ENCODE measurements at places on chromosomes 2 and 18.

DNA sequence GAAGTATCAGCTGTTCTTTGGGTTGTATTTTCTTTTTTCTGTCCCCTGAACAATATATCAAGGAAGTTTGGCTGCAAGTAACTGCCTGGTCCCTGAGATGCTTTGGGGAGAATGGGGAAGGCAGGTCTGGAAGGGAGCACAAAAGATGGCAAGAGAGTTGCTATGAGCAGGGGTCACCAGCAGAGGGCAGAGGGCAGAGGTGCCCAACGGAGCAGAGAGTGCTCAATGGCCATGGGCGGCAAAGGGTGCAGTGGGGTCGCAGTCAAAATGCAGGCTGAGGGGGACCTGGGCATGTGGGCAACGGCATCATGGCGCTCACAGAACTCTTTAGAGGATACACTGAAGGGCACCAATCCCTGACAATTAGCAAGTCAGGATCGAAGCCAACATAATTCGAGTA is 107.7 kb upstream of the ATP8B1 start:
- DNase-seq, result no peak

DNA sequence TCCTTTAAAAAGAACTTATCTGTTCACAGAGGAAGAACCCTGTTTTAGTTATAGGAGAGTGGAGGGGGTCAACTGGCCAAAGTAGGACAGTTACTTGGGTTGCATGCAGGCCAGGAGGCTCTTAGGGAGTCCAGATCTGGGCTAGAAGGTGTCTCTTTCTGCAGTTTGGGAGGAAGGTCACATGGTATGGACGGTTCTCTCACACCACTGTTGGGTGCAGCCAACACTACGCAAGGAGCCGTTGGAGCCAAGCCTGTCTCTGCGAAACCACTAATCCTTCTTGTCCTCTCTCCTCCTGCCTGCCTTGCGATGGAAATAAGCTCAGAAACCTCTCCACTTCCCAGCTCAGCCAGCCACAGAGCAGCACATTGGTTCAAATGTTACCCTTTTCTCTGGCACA is 105.9 kb upstream of the TGFA start:
- DNase-seq, result no peak

- DNase-seq, result no peak
These were observed 36.3 kb downstream of the NCKAP1 start for GRCh38 chr2:183001948-183002347.

- no peak for DNase-seq
These were observed 478.5 kb downstream of the TRIB2 start for GRCh38 chr2:13195270-13195669.

DNA sequence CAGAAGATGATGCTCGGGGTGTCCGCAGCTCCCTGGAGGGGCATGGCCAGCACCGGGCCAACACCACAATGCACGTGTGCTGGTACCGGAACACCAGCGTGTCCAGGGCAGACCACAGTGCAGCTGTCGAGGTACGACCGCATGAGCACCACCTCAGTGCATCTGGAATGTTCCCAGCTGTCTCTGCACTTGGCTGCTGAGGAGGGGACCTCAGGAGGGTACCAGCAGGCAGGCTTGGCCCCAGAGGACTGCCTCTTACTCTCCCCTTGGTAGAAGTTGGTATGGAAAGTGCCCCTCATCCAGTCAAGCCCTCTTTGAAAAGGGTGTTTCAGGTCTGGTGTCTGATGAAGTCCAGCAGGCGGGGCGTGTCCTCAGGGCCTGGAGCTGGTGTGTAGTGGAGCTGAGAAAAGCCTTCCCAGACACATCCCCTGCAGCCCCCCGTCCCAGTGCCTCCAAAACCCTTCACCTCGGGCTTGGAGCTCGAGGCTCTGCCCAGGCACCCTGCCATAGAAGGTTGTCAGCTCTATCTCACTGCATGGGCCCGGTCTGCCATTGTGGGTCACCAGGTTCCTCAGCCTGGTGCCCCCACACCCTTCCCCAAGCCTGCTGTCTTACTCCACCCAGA is 16.7 kb downstream of the STK25 start:
- DNase-seq, result no peak

DNA sequence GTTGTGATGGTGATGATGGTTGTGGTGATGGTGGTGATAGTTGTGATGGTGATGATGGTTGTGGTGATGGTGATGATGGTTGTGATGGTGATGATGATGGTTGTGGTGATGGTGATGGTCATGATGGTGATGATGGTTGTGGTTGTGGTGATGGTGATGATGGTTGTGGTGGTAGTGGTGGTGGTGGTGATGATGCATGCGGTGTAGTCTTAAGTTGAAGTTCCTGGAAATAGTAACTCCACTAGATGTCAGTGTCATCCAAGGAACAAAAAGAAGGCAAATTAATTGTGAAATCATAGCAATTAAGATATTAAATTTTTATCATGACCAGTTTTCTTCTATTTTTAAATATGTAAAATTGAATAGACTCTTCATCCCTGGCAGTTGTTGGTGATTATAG is 309.2 kb downstream of the AGAP1 start:
- DNase-seq, result no peak

DNA sequence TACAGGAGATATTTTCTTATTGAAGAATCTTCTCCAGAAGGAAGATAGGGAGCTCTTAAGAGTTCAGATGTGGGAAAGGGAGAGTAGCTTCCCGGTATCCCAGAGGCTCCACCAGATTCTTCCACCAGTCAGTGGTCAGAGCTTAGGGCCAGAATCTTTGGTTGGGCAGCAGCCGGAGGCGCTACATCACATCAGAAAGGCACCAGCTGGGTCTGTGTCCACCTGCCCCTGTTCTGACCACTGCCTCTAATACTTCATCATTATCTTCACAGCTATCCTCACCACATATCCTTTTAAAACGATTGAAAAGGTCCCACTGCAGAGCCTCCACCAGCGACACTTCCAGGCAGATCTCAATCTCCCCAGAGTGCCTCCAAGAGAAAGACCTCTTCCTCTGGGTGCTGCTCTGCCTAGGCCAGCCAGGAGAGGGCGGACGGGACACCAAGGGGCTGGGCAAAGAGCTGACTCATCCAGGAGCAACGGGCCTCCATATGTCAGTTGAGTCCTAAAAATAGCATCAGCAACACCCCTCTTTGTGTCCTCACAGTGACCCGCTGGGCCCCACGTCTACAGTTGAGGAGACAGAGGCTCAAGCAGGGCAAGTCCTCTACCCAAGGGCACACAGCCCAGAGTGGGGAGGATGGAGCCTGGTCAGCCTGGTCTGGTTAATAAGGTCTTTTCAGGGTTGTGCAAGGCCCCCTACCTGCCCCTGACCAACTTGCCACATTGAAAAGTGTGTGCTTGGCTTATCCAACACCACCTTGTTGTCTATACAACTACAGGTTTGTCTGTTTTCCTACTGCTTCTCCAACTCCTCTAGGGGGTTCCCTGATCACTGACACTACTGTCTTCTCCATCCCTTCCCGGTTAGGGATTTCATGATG is 81.2 kb downstream of the ADD2 start:
- peak; percentile 10 for DNase-seq

- DNase-seq, result no peak
These were observed 82.2 kb upstream of the LGALSL start for GRCh38 chr2:64371727-64372126.

DNA sequence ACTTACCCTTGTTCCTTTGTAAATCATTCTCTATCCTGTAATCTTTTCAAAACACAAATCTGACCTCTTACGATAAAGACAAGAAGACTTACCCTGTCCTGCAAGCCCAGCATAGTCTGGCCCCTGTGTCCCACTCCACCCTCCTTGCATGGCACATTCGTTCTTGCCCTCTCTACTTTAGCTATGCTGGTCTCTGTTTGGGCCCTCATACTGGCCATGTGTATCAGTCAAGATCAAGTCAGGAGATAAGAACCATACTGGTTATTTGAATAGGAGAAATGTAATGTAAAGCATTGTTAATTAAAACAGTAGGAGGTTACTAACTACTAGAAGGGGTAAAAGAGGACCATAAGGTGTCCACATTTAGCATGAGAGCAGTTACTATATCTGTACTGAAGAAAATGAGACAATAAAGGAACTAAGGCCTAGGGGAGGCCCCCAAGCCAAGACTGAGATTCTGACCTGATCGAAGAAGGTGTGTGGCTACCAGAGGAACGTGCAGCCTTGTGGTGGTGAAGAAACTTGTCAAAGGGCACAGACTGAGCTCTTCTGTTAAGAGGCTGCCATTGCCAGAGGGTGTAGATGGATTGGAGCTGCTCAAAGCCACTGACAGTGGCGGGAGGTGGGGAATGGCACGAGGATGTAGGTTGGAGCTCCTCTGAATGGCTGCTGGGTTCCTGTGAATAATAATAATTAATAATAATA is 80.8 kb downstream of the KCTD18 start:
- DNase-seq, result no peak

DNA sequence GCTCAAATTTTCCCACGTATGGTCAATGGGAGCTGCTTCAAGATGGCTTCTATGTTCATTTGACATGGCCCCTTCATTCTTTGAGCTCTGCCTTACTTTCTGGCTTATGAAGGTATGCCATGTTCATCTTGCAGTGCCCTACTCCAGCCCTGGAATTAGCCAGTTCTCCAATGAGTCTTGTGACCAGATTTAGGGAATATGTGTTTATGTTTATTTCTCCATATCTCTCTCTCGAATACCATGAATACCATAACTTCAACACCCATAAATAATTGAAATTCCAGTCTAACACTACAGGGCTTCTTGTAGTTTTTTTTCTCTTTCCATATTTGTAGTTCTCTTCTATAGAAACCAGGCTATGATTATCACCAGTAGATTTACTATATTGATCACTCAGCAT is 39.7 kb downstream of the EPB41L5 start:
- no peak for DNase-seq

DNA sequence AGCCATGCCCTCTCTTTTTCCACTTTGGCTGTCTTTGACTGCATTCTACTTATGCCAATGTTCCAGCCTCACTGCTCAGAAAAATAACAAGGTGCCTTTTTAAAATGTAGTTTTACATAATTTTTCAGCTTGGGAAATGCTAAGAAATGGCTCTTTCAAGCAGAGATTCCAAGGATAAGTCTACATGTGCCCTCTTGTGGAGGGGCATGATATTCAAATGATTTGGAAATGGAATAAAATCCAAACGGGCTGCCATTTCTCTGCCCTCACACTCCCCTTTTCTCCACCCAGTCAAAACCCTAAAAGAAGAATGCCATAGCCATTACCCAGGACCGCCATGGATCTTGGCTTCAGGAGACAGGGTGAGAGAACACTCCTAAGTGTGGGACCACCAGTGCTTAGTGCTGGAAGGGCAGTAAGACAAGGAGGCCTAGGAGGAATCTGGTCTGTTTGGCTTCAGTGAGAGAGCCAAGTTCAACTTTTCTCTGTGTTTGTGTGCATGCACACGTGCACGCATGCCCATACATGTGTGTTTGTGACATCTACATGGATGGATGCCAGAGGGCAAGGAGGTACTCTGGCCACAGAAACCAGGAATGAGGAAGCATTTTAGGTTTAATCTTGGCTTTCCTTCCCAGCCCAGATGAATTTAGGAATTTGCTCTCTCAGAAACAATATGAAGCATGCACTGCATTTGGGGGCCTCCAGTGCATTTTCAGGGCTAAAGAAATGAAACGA is 174.0 kb upstream of the SLC14A2 start:
- no peak for DNase-seq

DNA sequence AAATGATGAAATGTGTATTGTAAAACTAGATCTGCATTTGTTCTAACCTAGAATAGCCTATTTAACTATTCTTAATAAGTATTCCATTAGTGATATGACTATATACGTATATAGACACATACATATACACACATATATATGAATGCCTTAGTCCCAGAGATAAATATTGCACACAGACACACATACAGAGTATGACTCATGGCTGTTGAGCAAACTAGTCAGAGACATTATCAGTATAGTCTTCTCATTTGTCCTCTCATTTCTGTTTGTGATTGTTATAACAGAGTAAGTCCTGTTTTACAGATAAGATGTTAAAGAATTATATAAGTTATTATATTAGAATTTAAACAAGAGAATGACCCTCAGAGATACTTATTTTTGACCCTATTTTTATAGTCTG is 202.5 kb downstream of the CCDC102B start:
- no peak for DNase-seq

DNA sequence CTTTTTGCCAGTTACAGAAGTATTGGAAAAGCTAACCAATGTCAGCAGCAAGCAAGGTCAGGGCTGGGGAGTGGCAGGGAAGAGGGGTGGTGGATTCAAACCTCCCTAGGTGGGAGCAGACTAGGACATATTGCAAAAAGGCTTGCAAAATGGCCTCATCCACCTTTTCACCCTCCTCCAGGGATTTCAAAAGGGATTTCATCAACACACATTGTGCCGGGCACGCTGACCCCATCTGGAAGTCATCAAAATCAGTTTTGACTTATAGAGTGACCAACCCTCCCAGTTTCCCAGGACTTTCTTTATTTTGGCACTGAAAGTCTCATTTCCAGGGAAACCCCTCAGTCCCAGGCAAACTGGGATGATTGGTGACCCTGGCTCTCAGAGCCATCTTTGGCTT is 94.7 kb downstream of the BIN1 start:
- DNase-seq, result no peak

GRCh38 chr18:27501671-27502070 is 316.6 kb upstream of the CHST9 start:
- no peak for DNase-seq

GRCh38 chr2:239289545-239289944 is 111.3 kb downstream of the HDAC4 start:
- DNase-seq, result no peak

DNA sequence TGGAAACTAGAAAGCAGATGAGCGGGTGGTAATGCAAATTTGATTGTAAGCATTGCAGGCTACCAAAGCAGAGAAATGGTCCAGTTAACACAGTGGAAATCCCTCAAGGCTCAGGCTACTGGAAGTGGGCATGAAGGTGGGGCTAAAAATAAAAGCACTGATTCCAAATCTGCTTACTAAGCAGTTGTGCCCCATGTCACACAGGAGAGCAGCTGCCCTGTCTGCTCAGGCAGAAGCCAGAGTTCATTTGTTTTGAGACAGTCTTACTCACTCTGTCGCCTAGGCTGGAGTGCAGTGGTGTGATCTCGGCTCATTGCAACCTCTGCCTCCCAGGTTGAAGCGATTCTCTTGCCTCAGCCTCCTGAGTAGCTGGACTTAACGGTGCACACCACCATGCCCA is 42.5 kb upstream of the TSPYL6 start:
- DNase-seq, result no peak

DNA sequence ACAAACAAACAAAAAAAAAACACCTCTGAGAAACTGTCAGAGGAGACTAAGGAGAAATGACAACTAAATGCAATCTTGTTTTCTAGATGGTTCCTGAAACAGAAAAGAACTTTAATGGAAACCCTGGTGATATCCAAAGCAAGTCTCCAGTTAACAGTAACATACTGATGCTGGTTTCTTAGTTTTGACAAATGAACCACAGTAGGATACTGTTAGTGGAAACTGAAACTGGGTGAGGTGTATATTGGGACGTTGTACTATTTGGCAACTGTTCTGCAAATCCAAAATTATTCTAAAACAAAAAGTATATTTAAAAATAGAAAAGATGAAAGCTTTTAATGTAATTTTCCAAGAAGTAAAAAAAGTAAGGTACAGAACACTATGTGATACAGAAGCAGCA is 11.4 kb downstream of the SESTD1 start:
- DNase-seq, result no peak

- no peak for DNase-seq
These were observed 149.4 kb upstream of the DCC start for GRCh38 chr18:52190631-52191030.

GRCh38 chr2:147913701-147914480 is 69.1 kb downstream of the ACVR2A start:
- no peak for DNase-seq
